Stimulated activated CD8-positive, alpha-beta memory T cell treated with anti-CD3 and anti-CD28 coated beads, Interleukin-4, amount 100 ng/mL, for 48 hours (primary cell): ENCODE measurements at places on chromosomes 3 and 15.

- no peak for DNase-seq
These were observed 106.9 kb upstream of the SLCO2A1 start for GRCh38 chr3:134136604-134137003.

DNA sequence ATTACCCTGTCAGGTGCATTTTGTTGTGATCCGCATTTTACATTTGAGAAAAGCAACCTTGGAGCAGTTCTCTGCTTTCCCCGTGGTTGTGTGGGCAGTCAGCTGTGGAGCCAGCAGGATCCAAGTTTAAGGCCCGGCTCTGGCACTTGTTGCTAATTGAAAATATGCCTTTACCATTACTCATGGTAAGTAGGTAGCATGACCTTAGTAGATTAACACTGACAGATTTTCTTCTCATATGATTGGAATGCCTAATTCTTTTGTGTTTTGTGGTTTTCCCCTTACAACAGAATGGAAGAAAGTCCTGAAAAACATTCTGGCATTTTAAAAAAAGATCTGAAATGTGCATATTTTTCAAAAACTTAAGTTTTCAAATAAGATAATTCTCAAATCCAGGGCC is 246.5 kb upstream of the LRRN1 start:
- DNase-seq, result no peak

DNA sequence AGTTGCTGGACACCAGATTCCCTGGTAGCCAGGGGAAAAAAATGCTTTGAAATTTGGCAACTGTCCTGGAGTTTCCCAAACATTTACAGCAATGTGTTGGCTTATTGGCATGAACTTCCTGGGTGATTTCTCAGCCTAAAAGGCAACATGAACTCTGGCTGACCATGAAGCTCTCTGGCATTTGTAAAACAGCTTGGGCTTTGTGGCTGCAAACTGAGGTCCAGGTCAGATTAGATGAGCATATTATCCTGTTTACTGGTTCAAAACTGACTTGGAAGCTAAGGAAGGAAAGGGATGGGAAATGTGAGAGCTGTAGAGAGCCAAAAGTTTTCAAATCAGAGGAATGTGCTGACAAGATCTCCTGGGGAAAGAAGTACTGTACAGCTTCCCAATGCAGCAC is 139.0 kb downstream of the P3H2 start:
- DNase-seq, result no peak

DNA sequence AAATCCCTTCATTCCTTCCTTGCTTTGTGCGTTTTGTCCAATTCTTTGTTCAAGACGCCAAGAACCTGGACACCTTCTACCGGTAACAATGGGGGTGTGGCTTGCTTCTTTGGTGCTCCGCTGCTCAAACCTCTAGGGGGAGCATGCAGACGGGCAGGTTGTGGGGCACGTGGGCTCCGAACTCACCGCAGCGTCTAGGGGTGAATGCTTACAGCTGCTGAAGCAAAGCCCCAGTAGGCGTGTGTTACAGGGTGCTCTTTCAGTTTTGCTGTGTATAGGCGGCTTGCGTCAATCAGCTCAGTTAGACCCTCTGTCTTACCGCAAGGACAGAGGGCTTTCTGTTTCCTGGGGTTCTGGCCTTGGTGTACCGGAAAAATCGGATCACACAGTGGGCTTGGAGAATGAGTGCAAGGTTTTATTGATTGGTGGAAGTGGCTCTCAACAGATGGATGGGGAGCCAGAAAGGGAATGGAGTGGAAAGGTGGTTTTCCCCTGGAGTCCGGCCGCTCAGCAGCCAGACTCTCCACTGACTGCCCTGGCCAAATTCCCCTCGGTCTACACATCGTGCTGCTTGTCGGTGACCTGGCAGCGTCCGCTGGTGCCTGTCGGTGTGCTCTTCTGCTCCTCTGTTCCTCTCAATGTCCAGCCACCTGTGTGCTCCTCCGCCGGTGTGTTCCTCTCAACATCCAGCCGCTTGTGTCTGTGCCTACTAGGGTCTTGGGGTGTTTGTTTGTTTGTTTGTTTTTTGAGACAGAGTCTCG is 1.2 kb upstream of the LRRC34 start:
- peak; percentile 80 for DNase-seq

GRCh38 chr15:92580933-92581445 is 74.6 kb downstream of the FAM174B start:
- no peak for DNase-seq

DNA sequence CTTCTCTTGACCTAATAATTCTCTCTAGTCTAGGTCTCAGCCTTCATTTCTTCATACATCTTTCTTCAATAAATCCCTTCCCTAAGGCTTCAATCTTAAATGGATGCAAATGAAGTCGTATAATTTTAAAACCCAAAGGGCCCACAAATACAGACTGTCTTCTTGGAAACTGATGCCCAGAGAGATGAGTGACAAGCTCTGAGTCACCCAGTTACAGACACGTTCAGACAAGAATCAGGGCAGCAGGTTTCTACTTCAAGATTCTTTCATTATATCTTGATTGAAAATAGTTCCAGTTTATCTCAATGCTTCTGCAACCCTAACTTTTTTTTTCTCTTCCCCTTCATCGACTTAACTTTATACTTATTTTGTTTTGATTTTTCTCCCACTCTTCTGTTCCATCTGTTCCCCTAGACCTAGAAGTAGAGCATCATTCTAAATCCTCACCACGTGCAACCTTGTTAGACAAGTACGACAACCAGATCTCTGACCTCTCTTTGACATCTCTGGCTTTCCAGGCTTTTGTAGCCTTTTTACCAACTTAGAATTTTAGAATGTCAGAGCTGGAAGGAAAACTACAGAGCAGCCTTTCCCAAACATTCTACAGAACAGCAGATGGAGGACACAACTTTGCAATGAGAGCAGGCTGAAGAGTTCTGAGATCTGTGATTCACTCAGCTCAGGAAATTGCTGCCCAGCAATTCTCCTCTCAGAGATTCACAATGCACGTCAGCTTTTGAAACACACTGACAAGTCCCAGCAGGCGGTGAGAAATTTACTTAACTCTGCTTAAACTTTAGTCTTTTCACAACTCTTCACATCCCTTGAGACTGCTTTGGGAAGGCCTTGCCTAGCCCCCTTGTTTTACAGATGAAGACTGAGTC is 25.3 kb downstream of the NCEH1 start:
- no peak for DNase-seq

GRCh38 chr3:148998715-148999423 is 7.5 kb downstream of the GYG1 start:
- no peak for DNase-seq

GRCh38 chr3:196097373-196098154 is 15.7 kb upstream of the TFRC start:
- no peak for DNase-seq

GRCh38 chr3:23740517-23740965 is 65.2 kb upstream of the UBE2E1 start:
- DNase-seq, result peak; percentile 53

DNA sequence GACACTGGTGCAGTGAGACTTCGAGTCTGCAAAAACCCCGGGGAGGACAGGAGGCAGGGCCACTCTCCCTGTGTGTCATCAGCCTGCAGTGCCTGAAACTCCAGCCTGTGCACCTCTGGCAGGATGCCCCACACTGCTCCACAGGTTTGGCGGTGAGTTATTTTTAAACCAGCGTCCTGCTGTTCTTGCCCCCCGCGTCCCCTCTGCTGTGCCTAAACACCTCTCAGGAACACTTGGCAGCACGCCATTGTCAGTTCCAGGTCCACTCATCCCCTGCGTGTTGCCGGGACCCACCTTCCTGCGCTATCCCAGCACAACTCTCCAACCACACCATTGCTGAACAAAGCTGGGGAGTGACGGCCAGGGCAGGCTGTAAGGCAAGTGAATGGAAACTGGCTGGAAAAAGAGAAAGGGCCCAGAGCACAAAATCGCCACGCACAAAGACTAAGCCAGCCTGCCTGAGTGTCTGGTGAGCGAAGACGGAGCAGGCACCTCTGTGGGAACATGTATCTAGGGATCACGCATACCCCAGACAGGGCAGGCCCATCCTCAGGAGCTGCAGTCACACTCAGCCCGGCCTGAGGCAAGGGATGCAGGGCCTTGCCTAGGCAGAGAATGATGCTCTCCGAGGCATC is 3.1 kb upstream of the PLA2G4F start:
- DNase-seq, result no peak

GRCh38 chr3:102532901-102533300 is 98.1 kb downstream of the ZPLD1 start:
- DNase-seq, result no peak

- no peak for DNase-seq
These were observed 115.7 kb downstream of the DPH6 start for GRCh38 chr15:35430301-35430700.

GRCh38 chr3:159854500-159855124 is 134.0 kb upstream of the IL12A start:
- DNase-seq, result no peak

- DNase-seq, result no peak
These were observed 33.8 kb downstream of the HDC start for GRCh38 chr15:50231761-50232160.

DNA sequence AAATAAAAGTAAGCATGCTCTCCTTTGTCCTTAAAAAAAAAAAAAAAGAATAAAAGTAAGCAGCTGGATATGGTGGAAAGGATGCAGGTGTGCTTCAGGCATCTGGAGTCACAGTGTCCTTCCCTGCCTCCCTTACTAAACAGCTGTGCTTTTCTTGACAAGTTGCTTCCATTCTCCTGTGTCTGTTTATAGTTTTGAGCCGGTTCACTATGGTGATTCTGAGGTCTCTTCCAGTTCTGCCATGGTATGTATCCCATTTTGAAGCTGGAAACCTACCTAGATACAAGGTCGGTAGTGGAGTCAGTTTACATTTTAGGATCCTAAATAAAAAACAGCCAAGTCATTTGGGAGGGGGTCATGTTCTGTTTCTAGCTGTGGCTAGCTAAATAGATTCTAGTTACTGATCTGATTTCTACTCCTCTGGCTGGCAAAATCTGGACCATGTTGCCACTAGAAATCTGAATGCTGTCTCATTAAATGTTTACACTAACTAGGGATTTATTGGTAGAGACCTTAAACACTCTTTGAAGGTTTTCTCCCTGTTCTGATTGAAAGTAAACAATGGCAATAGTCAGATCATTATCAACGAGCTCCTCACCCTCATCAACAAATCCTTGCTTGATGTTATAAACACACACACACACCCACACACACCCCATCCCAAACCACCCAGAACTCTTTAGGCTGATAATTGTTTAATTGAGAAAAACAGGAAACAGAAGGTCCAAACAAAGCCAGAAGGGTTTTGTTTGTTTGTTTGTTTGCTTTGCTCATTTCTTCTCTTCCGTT is 7.9 kb downstream of the TNFSF10 start:
- no peak for DNase-seq

GRCh38 chr15:80819001-80819400 is 39.8 kb downstream of the CEMIP start:
- DNase-seq, result no peak

DNA sequence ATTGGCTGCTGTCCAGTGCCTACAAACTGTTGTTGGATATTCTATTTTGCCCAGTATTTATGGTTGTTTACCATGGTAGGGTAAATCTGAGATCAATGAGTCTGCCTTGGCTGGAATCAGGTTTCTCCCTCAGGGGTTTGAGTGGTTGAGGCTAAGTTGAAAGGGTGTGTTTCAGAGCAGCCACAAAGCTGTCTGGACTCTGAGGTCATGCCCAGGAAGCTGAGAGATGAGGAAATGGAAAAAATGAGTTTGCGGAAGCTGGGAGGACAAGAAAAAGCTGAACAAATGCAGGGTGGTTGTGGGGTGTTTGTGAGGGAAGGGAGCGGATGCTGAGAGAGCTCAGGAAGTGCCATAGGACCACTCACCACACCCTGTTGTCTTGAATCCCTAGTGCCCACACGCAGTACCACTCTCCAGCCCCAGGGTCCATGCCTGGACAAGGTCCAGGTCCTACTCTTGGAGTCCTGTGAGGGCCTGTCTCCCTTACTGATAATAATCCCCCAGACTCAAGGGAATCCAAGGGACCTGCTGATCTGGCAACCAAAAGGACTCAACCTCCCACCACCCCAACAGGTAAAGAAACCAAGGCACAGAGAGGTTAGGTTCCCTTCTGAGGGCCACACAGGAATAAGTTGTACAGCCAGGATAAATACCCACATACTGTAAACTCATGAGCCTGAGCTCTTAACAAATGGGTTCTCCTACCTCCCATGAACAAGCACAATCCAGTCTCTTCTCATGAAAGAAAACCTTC is 81.6 kb downstream of the PPCDC start:
- peak; percentile 56 for DNase-seq

DNA sequence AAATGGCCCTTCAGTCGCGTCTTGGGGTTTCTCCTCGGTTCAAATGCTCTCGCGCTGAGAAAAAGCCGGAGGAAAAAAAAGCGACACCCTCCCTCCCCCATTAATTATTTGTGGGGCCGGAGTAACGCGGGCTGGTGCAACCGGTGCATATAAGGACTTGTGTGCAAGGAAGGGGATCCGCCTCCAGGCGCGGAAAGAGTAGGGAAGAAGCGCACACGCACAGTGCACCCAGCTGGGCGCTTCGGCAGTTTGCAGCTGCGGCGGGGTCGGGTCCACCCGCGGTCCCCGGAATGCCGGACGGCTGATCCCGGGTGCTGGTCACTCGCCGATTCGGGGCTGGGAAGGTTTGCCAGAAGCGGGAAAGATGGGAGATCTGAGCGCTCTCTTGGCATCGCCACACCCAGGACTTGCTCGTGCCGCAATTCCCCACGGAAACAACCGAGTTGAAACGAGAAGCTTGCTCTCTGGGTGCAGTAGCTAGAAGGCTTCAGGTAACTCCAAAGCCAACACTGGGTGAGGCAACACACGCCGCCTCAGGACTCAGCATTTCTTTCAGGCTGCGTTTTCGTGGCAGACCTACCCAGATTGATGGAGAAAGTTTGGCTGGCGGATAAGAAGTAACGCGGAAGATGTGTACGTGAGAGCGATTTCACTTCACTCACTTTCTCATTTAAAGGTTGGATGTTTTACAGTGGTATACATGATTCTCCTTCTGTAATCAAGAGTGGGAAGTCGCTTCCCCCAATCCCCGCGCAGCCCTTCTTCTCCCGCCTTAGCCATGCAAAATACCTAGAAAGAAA is 720 bp upstream of the TNIK start:
- DNase-seq, result peak; percentile 63

- DNase-seq, result no peak
These were observed at the start of gene TRAK1 for GRCh38 chr3:42090973-42091731. Gene TRAK1 (plus strand): TSS chr3:42091357. CDS start chr3:42091470, 113 bp downstream.

DNA sequence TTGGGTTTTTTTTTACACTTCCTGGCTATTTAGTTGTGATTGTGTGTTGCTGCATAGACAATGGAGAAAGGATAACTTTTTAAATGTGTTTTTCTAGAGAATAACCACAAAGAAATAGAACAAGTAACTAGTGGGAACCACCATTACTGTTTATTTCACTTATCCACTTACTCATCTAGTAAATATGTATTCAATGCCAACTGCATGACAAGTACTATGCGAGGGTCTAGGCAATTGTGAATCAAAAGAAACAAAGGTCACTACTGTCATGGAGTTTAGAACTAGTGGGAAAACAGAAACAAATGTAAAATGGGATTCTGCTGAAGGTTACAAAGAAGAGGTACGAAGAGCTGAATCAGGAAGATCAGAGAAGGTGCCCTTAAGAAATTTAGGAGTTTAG is 600.9 kb upstream of the ROBO2 start:
- no peak for DNase-seq

GRCh38 chr15:32718227-32718820 is 520 bp downstream of the GREM1 start:
- no peak for DNase-seq
